ENCODE measurements at places on chromosomes 5 and 9.

DNA sequence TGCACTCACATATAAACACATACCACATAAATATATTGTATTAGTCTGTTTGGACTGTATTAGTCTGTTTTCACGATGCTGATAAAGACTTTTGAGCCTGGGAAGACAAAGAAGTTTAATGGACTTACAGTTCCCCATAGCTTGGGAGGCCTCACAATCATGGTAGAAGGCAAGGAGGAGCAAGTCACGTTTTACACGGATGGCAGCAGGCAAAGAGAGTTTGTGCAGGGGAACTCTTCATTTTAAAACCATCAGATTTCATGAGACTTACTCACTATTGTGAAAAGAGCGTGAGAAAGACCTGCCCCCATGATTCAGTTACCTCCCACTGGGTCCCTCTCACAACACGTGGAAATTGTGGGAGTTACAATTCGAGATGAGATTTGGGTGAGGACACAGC, 133.4 kb downstream of the FER start:
- DNase-seq = no peak

GRCh38 chr5:32683125-32683524, 28.0 kb upstream of the NPR3 start:
- DNase-seq = no peak

DNA sequence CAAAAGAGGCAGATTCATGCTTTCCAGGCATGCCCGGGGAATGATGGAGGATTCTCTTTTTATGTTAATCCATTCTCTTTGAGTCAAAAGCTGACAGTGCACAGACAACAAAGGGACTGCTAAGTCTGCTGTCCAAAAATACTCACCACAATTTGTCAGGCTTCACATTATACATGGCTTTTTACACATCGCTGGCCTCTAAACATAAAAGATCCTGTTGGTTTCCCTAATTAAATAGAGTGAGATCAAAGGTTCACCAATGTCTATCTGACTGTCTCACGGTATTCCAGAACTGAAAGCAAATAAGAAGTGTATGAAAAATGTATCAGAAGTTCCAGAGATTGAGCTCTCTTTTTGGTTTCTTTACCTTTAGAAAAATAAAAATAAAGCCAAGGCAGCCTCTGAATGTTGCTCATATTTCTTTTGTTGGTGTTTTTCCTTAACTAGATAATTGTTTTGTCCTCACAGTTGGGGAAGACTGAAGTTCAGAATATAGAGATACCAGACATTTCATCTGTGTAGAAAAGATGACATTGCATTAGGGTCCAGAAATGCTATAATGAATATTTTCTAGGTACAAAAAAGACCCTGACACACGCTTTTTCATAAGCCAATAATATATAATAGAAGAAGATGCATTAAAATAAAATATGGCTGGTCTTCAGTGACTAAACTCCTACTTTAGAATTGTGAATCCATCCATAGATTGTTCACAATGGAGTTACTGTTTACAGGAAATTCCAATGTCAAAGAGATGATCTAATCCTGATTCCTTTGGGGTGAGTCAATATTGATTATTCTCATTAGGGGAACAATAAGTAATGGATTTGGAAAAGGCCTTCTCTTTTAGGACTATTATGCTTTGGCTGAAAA, 688.2 kb upstream of the CDH6 start:
- no peak for DNase-seq

- no peak for DNase-seq
Measured at GRCh38 chr9:116365056-116365471, 211.5 kb downstream of the PAPPA start.

- no peak for DNase-seq
Measured at GRCh38 chr9:130946766-130947617, 7.9 kb upstream of the FIBCD1 start.

- DNase-seq = no peak
Measured at GRCh38 chr5:67287510-67288268, 91.1 kb upstream of the CD180 start.

DNA sequence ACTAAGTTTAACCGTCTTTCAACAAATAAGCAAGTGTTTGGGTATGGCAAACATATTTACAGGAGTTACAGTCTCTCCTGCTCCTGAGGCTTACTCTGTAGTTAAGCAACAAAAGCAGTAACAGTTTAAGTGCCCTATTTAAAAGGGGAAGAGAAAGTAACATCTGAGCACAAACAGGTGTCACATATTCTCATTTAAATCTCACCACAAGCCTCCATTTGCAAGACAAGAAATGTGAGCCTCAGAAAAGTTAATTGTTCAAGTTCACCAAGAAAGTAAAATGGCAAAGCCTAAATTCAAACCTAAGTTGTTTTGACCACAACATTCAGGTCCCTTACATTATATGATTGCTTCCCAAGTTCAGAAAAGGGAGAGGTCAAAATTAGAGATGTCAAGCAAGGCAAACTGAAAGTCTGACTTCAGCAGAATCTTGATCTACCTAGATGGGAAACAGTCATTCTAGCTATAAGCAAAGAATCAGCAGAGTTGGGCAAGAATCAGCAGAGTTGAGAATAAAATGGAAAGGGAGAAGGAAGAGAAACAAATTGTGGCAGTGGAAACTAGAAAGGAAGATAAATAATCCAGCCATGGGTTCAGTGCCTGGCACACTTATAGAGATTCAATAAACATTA, 93.4 kb downstream of the STRBP start:
- no peak for DNase-seq

- DNase-seq = no peak
Measured at GRCh38 chr5:136128481-136128880, 4.2 kb upstream of the SMAD5 start.

DNA sequence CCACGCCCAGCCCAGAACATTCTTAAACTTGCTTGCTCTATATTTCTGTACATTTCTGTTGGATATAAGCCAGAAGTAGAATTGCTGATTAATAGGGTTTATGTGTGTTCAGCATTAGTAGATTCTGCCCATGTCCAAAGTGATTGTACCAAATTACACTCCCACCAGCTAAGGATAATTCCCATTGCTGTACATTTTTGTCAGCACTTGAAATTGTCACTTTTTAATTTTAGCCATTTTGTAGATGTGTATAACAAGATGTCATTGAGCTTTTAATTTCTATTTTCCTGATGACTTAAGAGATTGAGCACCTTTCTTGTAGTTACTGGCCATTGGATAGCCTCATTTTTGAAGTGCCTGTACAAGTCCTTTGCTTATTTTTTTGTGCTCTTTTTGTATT, 46.4 kb downstream of the AQP7 start:
- no peak for DNase-seq

GRCh38 chr5:74140409-74140808, 500.1 kb downstream of the ENC1 start:
- DNase-seq = no peak

GRCh38 chr5:171493646-171494393, 74.4 kb downstream of the FGF18 start:
- DNase-seq = no peak

DNA sequence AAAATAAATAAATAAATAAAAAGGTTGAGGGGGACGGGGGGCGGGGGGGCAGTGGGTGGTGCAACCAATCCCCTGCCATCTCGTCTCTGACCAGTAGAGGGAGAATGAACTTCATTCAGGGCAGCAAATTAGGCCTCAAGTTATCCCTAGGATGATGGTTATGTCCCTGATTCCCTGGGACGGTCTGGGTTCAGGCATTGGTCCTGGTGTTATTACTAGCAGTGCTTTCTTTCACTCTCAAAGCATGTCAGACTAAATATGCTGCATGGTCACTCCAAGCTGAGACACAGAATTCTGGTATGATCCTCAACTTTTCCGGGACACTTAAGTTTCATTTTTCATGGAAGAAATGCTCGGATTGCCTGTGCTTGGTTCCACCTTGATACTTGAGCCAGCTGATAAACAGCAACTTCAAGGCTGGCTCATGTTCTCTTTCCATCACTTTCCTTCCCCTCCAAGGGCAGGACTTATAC, 59.4 kb downstream of the DAP start:
- no peak for DNase-seq

Measured in KG1 (cell line).